ENCODE measurements at places on chromosomes 2 and 18. TPM values are rescaled to one million over a fixed set of nuclear protein-coding genes. Genes with fewer than 3 reads are reported as not detected.
A peak's percentile ranks its signal among the peaks of the same experiment; 100 is the strongest.

DNA sequence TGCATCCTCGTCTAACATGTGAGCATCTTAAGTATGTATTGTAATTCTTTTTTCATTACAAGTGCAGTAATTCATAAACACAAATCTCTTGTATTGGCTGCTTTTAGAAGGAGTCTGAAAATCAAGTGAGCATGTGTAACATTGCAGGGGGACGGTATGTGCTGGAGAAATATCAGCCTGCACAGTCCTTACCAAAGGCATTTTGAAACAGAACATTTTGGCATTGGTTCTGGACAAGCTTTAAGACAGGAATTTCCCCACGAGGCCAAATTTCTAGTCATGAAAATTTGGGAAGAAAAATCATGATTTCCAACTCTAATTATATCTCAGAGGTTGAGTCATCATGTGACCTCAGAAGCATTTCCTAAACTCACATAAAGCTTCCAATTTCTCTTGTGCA, 24.7 kb upstream of the NRP2 start:
- DNase-seq, result no peak

DNA sequence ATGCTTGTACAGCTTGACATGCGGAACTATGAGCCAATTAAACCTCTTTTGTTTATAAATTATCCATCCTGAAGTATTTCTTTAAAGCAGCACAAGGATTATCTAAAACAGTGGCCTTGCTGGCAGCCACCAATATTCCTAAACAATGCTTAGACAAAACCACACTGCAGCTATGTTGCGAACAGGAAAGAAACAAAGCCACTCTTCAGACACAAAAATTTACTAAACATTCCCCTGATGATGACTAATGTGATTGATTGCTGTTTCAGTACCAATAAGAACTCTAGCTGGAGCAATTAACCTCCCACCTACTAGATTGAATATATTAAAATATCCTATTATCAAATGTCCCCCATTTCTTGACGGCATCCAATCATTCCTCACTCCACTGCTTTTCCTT, 325.8 kb upstream of the REG3G start:
- no peak for DNase-seq

GRCh38 chr2:212913640-212914306, 237.6 kb downstream of the IKZF2 start:
- no peak for DNase-seq

DNA sequence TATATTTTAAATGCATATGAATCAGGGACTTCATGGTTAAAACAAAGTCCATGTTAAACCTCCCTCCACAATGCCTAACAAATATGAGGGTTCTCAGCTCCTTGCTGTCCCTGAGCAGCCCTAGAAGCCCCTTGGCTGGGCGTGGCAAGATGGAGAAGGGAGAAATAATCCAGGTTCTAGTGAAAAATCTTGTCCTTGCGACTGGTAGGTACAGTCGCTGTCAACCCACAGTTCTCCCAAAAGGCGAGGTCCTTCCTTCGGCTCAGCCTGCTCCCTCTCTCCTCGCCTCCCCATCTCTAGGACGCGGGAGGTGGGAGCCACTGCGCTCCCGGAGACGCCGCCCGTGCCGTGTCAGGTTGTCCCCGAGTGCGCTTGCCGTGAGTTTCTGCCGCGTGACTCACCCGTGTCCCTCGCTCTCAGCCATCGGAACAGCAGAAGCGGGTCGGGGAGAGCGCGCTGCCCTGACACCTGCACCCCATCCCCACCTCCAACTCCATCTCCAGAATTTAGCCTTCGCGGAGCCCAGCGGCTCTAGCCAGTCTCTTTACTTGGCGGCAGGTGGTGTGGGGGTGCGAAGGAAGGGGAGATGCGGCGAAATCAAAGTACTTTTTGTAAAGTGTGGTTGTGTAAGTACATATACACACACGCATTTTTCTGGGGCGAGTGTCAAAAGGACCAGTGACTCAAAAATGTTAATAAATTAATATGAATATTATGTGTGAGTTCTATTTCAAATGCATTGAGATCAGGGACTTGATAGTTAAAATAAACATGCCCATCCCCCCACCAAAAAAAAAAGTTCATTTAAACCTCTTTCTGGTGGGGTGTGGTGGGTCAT, 65.1 kb upstream of the TMEM17 start:
- peak; percentile 49 for DNase-seq

GRCh38 chr2:72001937-72002690, 145.5 kb downstream of the CYP26B1 start:
- DNase-seq, result peak; percentile 18

DNA sequence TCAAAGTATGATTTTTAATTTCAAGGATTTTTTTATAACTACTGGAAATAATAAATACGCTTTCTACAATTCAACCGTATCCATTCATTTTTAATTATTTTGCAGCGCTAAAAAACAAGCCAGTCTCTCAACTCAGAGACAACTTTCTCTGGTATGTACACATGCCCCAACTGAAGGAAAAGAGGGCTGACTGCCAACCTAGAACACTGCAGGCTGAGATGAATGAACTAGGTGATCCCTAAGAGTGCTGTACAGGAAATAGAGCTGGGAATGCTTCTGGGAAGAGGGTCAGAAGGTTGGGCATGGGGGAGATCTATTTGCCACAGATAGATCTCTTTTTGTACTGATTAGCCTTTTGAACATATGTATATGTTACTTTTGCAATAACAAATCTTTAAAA, 460.1 kb downstream of the NR4A2 start:
- no peak for DNase-seq

DNA sequence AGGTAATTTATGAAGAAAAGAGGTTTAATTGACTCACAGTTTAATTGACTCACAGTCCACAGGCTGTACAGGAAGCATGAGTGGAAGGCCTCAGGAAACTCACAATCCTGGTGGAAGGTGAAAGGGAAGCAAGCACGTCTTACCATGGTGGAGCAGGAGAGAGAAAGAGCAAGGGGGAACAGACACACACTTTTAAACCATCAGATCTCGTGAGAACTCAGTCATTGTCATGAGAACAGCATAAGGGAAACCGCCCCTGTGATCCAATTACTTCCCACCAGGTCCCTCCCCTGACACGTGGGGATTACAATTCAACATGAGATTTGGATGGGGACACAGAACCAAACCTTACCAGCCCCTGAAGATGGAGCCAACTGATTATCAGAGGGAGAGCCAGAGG, 11.2 kb upstream of the PUM2 start:
- DNase-seq, result no peak

- DNase-seq, result no peak
These were observed 33.4 kb downstream of the FBXO36 start for GRCh38 chr2:229955663-229956062.

DNA sequence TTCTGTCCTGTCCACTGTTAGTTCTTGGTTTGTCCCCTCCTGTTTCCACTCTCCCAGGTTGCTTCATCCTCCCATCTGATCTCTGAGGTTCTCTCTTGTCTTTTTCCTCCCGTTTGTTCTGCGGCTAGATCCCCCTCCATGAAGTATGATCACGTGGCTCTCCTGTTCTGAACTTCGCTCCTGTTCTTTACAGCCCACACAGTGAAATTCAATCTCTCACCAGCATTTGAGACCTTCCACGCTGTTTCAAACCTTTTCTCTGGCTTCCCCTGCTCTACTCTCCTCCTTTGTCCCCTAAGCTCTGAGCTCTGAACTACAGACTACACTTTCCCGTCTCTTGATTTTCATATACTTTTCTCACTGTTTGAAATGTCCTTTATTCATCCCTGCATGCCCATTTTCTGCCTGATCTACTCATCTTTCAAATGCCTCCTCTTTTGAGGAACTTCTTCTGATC, 83.5 kb downstream of the OSBPL6 start:
- DNase-seq, result no peak

- no peak for DNase-seq
These were observed 230.1 kb downstream of the CD226 start for GRCh38 chr18:69717586-69717985.

- DNase-seq, result no peak
These were observed 202.2 kb upstream of the ST6GAL2 start for GRCh38 chr2:107088156-107088555.

GRCh38 chr2:189233527-189233926, 54.0 kb upstream of the COL5A2 start:
- no peak for DNase-seq

TWIST2 gene
- total RNA-seq, result 1.1 TPM

EPB41L3 gene
- total RNA-seq, result 98.9 TPM

FEZ2 gene
- 57.5 TPM for total RNA-seq
